ENCODE measurements at places on chromosomes 11 and 22.

DNA sequence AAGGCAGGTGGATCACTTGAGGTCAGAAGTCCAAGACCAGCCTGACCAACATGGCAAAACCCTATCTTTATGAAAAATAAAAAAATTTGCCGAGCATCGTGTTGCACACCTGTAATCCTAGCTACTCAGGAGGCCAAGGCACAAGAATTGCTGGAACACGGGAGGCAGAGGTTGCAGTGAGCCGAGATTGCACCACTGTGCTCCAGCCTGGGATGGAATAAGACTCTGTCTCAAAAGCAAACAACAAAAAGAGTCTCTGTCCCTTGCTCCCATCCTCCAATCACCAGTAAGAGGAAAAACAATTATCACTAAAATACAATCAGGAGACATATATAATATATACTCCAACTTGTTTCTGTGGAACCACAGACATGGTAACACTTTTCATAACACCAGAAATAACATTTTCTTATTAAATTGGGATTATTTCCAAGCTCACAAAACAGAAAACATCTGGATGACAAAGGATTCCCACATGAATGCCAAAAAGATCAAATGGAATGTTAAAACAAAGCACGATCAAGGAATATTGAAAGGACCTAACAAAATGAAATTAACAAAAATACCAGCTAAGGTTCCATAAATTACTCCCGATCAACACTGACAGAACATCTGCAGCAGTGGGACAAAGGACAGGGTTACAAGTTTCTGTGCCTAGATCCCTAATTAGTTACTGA lies 15.2 kb downstream of the FCHSD2 start:
- DNase-seq, result no peak

- DNase-seq, result no peak
Measured at GRCh38 chr11:20421946-20422345, 34.4 kb downstream of the PRMT3 start.

- DNase-seq, result no peak
Measured at GRCh38 chr22:27100789-27101188, 443.4 kb downstream of the MIAT start.

DNA sequence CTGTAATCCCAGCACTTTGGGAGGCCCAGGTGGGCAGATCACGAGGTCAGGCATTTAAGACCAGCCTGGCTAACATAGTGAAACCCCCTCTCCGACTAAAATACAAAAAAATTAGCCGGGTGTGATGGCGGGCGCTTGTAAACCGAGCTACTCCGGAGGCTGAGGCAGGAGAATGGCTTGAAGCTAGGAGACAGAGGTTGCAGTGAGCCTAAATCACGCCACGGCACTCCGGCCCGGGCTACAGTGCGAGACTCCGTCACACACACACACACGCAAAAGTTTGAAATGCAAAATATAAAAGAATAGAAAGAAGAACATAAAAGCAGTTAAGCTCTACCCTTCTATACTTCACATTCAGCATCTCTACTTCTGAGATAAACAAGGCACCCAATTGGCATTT lies 1165.9 kb upstream of the CNTN5 start:
- no peak for DNase-seq

GRCh38 chr22:45475851-45476514 lies 26.7 kb upstream of the FBLN1 start:
- DNase-seq, result no peak

DNA sequence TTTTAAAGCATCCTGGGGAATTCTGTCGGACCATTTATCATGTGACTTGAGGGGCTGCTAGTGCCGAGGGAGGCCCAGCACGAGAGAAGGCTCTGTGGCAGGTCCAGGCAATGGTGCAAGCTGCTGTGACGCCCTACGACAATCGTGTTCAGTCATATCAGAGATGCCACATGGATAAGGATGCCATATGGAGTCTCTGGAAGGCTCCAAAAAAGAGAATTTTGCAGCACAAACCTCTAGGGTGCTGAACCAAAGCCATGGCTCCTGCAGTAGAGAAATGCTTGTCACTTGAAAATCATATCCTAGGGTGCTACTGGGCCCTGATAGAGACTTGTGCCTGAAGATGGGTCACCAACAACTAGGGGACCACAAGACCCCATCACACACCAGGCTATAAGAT lies 6.7 kb upstream of the CD6 start:
- DNase-seq, result no peak

DNA sequence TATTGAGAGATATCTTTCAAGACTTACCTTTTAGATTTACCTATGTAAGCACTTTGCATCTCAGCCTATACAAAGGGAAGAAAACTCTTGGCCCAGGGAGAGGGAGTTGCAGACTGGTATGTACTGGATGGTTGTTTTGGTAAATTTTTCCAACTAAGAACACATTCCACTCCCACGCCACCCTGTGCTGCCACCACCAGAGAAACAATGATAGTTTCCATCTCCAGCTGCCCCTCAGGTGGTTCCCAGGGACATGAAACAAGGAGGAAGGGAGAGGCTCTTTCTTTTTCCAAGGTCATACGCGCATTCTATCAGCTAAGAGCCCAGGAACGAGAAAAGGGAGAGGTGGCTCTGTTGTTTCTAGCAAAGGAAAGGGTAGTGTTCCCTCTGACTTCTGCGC lies 34.4 kb downstream of the CCDC34 start:
- DNase-seq, result no peak

- DNase-seq, result no peak
Measured at GRCh38 chr11:107706531-107706930, 5.3 kb downstream of the SLN start.

DNA sequence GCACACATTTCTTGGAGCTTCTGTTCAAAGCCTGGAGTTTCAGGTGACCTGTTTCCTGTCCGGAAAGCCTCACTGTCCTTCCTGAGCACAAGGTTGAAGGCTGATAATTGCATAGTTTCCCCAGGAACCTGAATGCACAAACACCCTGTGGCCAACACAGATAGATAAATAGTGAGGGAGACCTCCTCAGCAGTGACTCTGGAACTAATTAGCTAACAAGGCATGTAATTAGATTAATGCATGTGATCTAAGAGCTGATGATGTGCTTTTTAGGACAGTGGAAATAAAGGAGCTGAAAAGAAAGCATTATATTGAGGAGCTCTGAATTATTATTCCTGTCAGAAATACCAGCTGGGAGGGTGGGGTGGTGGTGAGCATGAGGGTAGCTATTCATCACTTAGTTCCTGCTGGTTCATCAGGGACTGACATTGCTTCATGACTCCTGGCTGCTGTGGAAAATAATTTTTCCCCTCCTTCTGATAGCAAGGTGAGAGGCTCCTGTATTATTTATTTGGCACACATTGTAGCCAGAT lies 101.1 kb downstream of the NELL1 start:
- no peak for DNase-seq

- no peak for DNase-seq
Measured at GRCh38 chr22:29218758-29219408, 13.2 kb downstream of the EMID1 start.

DNA sequence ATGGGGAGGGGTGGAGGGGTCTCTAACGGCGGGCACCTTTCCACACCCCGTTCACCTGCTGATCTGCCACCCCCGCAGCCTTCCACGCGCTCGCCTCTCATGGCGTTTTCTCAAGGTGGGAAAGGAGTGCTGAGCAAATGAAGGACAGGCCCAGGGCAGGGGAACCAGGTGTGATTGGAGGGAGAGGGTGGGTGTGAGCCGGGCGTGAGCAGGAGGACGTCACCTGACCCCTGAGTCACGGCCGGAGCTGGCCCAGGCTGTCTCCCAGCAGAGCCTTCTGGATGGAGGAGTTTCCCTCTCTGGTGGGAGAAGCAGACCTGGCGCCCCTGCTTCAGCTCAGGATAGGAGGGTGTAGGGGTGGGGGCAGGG lies 14.0 kb upstream of the ARHGAP8 start:
- no peak for DNase-seq

DNA sequence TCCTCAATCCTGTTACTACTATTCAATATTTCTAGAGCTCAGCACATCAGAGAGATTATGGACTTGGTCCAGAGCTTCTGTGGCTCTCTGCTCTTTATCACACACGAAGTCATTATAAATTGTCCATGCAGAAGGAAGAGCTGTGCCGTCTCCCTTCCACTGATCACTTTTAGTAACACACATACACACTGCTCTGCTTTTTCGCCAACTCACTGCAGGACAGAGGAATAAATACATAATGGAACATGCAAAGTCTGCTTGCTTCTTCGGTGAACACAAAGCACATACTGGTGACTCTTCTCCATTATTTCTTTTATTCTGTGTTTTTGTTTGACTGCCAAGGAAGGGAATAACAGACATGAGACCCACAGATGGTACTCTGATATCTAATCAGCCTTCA lies 1000.0 kb upstream of the TENM4 start:
- no peak for DNase-seq

DNA sequence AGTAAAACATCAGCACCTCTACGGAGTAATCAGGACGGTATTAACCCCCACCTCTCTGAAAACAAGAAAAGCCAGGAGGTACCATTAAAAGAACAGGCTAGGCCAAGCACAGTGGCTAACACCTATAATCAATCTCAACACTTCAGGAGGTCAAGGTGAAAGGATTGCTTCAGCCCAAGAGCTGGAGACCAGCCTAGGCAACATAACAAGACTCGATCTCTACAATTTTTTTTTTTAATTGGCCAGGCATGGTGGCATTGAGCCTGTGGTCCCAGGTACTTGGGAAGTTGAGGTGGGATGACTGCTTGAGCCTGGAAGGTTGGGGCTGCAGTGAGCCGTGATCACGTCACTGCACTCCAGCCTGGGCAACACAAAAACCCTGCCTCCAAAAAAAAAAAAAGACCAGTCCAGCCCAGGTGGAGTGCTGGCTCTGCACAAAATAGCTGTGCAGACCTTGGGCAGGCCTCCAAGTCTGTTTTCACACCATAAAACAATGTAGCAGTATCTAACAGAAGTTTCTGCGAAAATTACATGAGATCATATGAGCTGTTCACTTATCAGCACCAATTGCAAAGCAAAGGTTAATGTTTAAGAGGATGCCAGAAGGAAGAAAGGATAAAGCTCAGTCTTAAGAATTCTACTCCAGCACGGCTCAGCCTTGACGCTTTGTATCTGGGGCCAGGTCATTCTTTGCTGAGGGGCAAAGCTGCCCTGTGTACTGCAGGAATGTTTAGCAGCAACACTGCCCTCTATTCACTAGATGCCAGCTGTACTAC lies 14.8 kb downstream of the CHKA start:
- no peak for DNase-seq

GRCh38 chr11:68946416-68947090 lies 34.2 kb downstream of the MRGPRD start:
- DNase-seq, result no peak

- DNase-seq, result no peak
Measured at GRCh38 chr11:17351510-17352176, at the start of gene NCR3LG1. TSS of gene NCR3LG1 (plus strand) at chr11:17351800. CDS start at chr11:17351970, 170 bp downstream.

DNA sequence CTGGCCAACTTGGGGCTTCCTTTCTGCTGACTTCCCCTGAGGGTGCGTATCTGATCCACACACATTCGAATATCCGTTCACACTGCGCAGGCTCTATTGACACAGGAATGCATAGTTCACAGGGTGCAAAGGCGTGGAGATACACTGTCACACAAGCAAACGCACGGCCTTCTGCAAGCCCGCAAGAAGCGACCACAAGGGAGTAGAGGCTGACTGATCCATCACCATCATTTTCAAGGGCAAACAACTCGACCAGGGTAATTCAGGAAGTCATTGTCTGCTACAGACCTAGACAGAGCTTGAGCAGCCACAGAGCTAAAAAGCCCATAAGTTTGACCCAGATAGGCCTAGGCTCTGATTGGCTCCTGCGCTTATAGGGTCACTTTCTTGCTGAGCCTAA lies 392.3 kb downstream of the MN1 start:
- no peak for DNase-seq

- DNase-seq, result no peak
Measured at GRCh38 chr11:2207773-2208621, 36.4 kb upstream of the TH start.

GRCh38 chr11:102287964-102288724 lies 29.1 kb upstream of the BIRC3 start:
- peak; percentile 71 for DNase-seq

GRCh38 chr22:42388130-42388797 lies 43.9 kb downstream of the NFAM1 start:
- DNase-seq, result no peak

DNA sequence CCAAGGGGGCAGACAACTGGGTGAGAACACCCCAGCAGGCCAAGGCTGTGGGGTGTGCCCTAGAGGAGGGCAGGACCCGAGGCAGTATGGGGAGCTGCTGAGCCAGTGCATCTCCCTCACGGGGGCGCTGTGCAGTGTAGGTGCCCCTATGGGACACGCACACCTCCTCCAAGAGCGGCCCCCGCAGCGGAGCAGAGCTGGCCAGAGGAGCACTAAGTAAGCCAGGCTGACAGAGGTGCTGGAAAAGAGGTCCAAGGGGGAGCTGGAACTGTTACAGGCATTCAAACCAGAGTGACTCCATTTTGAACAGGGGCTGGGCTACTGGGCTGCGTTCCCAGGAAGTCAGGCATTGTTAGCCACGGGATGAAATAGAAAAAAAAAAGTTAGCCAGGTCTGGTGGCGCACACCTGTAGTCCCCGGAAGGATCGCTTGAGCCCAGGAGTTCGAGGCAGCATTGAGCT lies 41.8 kb downstream of the TST start:
- DNase-seq, result no peak

DNA sequence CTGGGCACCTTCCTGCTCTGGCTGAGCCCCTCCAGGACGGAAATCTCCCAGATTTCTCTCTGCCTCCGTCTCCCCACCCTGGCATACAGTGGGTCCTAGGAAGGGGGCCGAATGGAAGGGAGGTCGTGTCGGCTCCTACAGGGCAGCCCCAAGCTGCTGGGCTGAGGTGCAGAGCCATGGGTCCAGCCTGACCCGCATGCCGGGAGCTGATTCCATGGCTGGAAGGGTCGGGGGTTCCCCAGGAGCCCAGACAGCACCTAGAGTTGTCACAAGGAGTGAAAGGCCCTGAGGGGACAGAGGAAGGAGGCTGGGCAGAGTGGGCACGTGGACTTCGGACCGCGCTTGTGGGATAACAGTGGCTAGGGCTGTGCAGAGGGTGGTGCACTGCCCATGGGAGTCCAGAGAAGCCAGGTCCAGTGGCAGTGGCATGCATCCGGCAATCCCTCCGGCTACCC lies 16.5 kb downstream of the CCND1 start:
- DNase-seq, result no peak

DNA sequence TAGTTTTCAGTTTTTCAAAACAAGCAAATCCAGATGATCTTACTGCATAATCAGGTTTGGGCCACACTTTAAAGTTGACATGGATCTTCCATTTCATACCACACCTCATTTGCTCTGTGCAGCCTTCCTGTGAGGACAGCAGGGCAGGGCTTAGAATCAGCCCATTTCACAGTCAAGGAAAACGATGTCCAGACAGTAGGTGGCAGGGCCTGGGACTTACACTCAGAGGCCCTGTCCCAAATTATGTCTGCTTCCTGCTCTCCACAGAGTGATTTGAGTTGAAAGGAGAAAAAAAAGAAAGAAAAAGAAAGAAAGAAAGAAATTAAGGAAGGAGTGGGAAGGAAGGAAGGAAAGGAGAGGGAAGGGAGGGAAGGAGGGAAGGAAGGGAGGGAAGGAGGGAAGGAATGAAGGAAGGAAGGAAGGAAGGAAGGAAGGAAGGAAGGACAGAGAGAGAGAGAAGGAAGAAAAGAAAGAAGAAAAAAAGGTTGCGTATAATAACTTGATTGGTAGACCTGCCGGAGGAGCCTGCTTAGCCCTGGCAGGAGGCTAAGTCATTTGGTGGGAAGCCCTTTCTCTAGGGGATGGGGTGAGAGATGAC lies 23.6 kb downstream of the TSKU start:
- DNase-seq, result no peak
